AG04449 (cell line): ENCODE measurements at places on chromosomes 2 and 18.

DNA sequence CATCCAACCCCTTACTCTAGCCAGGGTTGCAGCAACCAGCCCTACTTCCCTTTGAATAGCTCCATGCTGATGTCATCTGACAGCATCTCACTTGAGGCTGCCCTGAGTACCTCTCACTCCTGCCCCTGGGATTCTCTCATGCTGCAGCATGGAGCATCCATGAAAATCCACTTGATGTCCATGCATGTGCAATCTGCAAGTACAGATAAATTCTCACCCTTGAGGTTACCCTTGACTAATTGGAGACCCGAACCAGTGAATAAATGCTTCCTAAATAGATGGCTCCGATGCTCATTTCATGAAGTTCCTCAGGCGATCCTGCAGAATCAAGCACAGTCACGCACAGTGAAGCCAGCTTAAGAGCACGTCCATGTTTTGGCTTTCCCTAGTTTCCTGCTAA is 298.3 kb downstream of the RBM43 start:
- no peak for DNase-seq

GRCh38 chr2:75598589-75599155 is 37.9 kb upstream of the EVA1A start:
- DNase-seq = no peak

- no peak for DNase-seq
Measured at GRCh38 chr18:35777039-35777438, 195.4 kb upstream of the RMP24 start.

GRCh38 chr2:223601932-223602666 is at the start of gene SCG2:
Gene SCG2, minus strand, starts transcription at chr2:223602361. Its CDS starts 3,079 bp downstream, at chr2:223599282.
- DNase-seq = peak; percentile 60

- DNase-seq = no peak
Measured at GRCh38 chr2:148508878-148509287, 135.7 kb upstream of the EPC2 start.

DNA sequence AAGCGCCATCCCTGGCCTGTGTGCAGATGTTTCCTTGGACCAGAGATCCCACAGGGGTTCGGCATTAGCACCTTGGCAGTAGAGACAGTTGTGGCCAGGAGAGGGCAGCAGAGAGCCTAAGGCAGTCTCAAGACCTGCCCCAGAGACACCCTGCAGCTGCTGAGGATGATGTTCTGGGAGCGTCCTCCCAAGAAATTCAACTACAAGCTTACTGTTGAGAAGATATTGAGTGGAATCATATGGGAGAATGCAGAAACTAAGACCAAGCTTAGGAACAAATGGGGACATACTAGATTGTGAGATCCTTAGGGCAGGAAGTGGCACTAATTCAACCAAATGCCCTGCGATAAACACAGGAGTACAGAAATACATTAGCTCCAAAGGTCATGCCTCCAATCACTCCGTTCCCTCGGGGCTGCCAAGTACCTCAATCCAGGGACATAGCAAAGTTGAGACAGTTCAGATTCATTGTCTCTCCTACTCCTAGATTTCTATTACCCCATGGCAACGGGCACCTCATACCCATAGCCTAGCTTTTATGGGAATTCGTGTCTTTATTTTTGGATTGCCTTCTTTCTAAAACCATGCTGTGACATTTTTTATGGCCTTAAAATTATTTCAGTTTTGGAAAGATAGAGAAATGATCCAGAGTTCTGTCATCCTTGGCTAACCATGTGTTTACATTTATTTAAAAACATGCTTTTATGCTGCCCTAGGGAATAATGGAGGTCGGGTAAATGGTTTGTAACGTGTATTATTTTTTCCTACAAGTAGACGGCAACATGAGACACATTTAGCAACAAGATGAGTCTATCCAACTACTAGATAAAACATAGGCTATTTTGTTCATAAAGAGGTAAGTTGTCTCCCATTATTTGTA is 2.2 kb upstream of the ERMN start:
- no peak for DNase-seq

GRCh38 chr18:51229328-51229727 is 31.8 kb upstream of the MEX3C start:
- no peak for DNase-seq

- DNase-seq = no peak
Measured at GRCh38 chr2:120674246-120675170, 61.2 kb upstream of the GLI2 start.

DNA sequence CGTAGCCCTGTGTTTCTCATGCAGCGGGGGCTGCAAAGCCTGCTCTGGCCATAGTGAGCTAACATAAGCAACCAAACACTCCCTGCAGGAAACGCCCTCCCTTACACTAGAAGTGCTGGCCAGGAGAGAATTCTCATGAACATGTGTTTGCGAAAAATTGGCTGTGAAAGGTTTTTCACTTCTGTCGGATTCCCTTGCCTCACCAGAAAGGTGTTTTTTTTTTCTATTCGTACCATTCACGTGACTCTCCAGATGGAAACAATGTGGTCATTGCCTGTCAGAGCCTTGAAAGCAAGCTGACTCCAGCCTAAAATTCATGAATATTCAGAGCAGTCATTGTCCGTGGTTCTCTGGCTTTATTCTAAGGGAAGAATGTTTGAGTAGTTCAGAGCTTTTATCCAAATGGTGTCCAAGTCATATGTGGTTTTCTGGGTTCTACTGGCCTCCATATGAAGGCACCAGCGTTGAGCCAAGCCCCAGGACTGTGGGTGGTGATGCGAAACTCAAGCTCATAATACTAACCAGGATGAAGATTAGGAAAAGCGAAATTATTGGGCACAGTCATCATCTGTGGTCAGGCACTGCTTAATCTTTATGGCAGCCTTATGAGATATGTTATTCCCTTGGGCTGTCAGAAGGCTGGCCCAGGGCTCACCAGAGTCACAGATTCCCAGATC is 236.4 kb downstream of the ALPK2 start:
- no peak for DNase-seq

GRCh38 chr2:123513351-123513750 is 511.7 kb upstream of the CNTNAP5 start:
- DNase-seq = no peak

DNA sequence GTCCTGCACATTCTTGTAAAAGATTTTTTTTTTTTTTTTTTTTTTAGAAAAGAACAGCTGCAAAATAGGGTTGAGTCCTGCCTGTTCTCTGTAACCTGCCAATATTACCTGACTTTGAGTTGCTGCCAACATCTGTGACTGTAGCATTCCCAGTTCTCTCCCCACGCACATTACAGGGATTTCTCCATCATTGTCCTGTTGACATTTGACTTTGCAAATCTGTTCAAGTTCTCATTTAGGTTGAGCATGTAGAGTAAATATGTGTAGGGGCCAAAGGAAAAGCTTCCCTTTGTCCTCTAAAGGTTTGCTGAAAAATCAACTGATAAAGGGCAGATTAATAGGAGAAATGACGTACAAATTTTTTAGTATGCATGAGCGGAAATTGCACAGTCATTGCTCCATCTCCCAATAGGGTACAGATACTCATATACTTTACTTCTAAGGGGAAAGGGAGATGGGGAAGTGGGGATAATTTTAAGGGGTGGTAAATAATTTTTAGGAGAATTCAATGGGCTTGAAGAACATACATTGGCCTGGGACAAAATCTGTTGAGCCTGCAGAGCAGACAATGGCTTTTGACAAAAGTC is 385.5 kb downstream of the PIK3C3 start:
- DNase-seq = no peak

DNA sequence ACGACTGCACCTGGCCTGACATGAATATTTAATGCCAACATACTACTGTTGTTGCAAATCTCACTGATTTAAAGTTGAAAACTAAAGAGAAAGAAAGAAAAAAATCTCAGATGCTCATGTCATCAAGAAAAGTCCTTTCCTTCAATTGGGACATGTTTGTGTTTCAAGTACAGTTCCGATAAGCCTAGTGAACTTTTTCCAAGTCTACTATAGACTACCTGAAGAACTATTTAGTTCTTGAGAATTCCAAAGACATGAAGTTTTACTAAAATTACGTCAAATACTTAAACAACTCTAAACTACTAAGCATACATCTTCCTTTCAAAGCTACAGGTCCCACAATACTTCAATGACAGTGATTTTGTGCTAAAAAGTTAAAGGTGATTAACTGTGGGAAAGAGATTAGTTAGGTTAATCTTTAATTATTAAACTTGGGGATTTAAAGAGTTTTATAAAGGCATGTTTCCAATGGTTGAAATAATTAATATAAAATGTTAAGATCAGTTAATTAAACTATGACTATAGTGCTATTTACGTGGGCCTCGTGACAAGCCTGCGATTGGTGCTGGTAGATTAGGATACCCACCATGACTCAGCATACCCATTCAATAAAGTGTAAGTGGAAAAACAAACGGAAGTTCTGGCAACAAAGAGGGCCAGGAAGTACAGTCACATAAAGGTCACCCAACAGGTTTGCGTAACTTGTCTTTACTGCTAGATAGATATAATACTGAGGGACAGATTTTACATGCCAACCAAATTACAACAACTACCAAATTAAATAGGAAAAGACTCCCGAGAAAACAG is 55.5 kb downstream of the SEPTIN10 start:
- DNase-seq = no peak

DNA sequence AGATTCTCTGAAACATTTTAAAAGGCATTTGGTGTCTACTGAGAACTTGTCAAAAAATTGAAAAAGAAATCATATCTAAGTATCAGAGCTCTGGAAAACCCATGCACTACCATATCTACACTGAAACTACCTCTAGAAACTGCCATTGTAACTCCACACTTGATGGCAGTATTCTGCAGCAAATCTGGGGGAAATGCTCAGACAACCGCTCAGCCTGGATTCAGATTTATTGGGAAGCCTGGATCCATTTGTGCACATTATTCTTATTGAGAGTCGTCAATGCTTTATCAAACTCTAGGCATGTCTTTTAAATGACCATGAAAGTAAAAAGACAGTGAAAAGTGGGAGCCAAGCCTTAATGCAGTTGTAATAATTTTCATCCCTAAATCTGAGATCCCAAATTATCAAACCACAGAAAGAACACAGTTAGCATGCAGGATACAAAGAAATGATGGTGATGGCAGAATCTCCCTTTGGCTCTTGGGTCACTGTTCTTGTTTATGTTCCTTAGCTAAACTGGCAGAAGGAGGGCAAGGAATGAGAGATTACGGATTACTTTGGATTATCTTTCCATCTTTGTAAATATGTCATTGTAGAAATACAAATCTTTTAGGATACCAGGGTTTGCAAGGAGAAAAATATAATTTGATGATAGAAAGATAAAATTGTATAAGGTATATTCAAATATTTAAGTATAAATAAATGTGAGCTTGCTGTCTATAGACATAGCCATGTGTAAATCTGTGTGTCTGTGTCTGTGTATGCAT is 512.1 kb upstream of the SYT4 start:
- DNase-seq = no peak

GRCh38 chr2:62313449-62314227 is 117.7 kb downstream of the B3GNT2 start:
- DNase-seq = no peak

DNA sequence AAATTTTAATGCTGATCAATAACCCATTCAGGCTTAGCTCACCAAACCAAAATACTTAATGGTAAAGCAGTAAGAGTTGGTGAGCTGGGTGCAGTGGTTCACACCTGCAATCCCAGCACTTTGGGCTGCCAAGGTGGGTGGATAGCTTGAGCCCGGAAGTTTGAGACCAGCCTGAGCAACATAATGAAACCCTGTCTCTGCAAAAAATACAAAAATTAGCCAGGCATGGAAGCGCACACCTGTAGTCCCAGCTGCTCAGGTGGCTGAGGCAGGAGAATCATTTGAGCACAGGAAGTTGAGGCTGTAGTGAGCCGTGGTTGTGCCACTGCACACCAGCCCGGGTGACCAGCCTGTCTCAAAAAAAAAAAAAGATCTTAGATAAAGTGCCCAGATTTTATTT is 35.7 kb upstream of the MPP4 start:
- DNase-seq = no peak

DNA sequence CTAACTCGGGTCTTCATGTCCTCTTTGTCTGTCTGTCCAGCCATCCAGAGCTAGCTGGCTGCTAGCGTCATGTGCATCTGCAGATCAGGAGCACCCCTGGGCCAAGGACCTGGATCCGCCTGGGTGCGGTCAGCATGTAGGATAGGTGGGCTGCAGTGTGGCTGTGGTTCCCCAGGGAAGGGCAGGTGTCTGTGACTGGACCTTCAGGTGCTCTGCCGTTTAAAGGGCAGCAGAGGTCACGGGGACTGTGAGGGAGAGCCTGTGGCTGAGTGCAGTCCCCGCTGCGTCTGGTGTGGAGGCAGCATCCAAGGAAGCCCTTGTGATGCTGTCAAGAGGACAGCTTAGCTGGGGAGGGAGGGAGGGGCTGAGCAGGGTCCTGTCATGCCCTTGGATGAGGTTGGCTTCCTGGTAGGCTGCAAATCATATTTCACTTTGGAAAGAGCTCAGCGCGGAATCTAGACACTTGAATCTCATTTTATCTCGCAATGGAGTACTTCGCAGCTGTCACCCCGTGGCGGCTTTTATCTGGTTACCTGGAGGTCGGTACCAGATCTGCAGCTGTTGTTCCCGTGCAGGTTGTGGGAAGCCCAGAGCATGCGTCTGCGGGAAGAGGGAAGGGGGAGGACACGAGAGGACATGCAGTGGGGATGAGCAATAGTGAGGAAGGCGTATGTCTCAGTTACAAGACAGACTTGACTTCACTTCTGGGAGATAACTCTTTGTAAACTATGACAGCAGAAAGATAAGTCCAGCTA is 5.9 kb upstream of the RALB start:
- DNase-seq = no peak

GRCh38 chr2:66186537-66186936 is 248.4 kb upstream of the MEIS1 start:
- DNase-seq = no peak

DNA sequence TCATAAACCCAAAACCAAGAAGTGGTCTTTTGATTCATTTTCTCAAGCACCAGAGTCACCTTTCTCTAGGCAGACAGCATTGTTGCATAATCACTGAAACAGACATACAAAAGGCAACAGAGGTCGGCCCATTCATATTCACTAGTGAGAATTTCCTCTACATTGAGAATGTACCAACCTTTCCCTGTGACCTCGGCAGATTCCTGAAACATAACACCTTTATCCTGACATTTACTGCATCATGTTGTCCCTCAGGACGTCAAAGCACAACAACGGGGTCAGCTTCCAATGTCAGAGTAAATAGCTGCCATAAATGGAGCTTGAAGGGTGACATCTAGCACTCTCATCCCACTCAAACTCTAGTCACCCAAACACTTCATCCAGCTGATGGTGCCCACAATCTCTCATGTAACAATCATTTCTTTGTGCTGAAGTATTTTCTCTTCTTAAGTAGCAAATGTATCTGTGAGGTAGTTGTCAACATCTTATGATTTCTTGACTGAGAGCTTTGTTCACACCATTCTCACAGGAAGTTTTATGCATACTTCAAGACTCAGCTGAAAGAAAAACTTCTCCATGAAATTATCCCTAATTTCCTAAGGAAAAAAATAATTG is 802.6 kb upstream of the CHAC2 start:
- no peak for DNase-seq

GRCh38 chr2:115364093-115364492 is 921.7 kb downstream of the DPP10 start:
- DNase-seq = no peak

- no peak for DNase-seq
Measured at GRCh38 chr2:196284866-196285557, 113.6 kb upstream of the STK17B start.
